Naive thymus-derived CD8-positive, alpha-beta T cell (primary cell): ENCODE measurements at places on chromosomes 3 and 15.

GRCh38 chr3:159950156-159950898 lies 38.3 kb upstream of the IL12A start:
- DNase-seq = no peak

DNA sequence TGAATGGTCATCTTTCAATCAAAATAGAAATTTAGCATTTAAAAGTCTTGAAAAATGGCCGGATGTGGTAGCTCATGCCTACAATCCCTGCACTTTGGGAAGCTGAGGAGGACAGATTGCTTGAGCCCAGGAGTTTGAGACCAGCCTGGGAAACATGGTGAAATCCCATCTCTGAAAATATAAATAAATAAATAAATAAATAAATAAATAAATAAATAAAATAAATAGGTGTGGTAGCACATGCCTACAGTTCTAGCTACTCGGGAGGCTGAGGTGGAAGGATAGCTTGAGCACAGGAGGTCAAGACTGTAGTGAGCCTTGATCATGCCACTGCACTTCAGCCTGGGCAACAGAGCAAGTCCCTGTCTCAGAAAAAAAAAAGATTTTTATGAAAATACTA lies 25.9 kb downstream of the SLC30A4 start:
- no peak for DNase-seq

- no peak for DNase-seq
These were observed 28.2 kb upstream of the ST6GAL1 start for GRCh38 chr3:186902154-186902553.

GRCh38 chr3:171801738-171802589 lies 8.3 kb downstream of the PLD1 start:
- no peak for DNase-seq

DNA sequence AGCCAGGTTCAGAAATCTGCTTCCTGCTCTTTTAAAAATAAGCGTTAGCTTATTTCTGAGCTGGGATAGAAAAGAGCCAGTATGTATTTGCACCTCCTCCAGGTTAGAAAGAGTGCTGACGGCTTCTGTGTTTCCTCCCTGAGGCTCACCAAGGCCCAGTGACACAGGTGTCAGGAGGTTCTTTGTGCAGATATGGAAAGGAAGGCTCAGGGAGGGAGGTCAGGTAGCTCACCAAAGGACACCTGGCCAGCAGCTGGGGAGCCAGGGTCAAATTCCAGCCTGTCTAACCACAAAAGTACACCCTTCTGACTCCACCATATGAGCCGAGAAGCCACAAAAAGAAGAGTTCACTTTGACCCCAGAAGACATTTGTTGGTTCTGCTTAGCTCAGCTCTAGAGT lies 201.0 kb upstream of the WNT5A start:
- no peak for DNase-seq

DNA sequence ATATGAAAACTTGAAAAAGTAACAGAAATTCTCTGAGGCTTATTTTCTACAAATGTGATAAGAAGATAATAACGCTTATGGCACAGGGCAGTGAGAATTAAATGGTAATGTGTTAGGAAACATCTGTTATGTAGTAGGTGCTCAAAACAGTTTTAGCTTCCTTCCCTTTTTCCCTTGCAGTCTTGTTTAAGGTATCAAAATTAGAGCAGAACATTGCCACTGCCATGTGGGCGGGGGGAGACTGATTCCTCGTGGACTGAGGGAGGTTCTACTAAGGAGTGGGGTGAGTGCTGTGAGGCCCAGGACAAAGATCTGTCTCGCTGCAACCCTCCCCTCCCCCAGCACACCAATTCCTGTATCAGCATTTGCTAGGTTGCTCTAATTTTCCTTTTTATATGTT lies 702.4 kb downstream of the TUSC7 start:
- DNase-seq = no peak

GRCh38 chr15:89104172-89104564 lies 15.9 kb downstream of the ABHD2 start:
- no peak for DNase-seq

DNA sequence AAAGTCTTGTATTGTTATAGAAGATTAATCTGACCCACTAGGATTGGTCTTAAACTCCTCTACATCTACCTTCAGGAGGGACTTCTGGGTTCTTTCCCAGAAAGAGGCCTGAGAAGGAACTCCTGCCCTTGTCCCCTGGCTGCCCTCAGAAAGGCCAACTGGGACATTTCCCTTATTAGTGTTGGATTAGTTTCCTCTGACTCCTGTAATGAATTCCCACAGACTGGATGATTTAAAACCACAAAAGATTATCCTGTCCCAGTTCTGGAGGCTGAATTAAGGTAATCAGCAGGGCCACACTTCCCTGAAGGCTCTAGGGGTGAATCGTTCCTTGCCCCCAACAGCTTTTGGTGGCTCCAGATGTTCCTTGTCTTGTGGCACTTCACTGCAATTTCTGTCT lies 102.8 kb upstream of the NMNAT3 start:
- no peak for DNase-seq

DNA sequence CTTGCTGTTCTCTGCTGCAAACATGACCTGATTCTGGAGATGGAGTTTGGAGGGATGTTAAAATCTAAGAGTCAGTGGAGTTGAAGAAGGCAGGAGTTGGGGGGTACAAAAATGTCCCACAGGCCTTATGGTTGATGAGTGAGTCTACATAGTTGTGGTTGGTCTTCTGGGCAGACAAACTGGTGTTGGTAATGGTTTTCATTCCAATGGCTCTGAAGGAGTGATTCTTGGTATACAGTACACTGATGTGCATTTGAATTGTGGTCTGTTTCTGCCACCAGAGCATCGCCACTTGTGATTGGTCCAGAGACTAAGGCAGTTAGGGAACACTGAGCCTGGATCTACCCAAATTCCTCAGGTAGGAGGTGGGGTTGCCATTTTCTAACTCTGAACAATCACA lies 514.1 kb upstream of the CFAP20DC start:
- no peak for DNase-seq

DNA sequence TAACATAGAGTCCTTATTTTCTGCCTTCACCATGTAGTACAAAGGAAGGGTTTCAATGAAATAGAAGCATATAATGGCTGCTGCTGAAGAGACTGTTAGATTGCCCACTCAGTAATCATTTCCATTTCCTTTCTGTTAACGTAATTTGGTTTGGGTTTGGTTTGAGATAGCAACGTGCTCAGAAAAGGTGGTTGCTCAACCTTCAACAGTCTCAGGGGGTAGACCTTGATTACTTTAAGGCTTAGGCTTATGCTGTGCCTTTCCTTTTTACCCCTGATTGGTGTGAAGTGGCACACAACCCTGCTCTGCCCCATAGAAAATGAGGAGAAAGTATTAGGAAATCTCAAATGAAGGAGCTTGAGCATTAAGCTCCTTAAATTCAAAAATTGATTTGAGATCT lies 163.7 kb upstream of the TP63 start:
- DNase-seq = no peak

GRCh38 chr15:101329309-101329863 lies 34.3 kb upstream of the SNRPA1 start:
- DNase-seq = no peak

DNA sequence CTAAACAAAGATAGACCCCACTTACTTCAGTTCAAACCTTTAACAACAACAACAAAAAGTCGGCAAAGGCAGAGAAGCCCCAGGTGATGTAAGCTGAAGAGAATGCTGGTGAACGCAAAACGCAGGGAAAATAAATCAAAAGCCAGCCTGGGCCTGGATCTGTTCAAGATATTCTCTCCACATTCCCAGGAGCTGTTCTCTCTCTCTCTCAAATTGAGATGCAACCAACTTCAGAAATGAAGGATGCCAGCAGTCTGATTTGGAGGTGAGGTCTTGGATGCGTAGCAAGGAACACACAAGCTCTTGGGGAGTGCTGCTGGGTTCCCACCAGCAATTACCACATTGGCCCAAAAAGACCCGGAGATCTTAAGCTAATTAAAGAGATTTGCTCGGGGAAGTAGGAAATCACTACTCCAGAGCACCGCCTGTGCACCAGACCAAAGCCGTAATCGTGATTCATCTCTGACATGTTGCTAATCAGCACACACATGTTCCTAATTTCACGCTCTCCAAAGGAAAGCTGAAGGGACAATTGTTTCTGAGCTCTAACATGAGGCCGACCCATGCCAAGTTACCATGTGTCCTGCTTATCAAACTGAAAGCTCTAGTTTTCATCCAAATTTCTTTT lies 37.1 kb downstream of the IL17RD start:
- no peak for DNase-seq

- DNase-seq = no peak
These were observed 81.1 kb upstream of the FLNB start for GRCh38 chr3:57927166-57927565.

GRCh38 chr3:126811530-126811929 lies 107.5 kb downstream of the CHCHD6 start:
- DNase-seq = no peak

DNA sequence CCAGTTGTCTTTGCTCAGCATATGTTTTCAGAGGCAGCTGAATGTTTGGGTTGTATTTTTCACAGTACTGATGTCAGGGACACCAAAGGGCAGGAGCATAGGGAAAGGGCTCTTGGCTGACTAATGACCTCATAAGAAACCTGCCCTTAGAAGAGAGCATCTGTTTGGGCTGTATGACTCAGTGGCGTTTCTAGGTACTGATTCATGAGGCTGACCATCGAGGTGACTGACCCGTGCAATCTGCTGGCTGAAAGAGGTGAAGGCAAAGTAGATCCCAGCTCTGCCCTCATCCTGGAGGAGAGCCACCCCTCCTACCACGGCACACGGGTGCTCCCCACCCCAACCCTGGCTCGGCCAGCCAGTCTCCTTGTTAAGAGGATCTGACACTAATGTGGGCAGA lies 8.3 kb downstream of the LMCD1 start:
- DNase-seq = no peak

DNA sequence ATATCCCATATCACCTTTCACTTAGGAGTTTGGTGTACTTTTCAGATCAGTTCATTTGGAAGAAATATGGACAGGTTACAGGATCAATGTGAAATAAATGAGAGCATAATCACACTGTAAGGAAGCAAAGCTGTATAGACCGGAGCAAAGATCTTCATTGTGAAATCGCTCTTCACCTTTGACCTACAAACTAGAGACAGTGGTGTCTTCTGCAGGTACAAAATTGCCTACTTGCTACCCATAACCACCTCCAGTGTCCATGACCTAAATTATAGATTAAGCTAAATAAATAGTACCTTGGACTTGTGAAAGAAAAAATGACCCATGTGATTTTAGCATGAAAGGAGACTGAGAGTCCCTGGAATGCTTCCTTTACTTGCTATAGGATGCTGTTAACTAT lies 379.5 kb upstream of the SUCLG2 start:
- no peak for DNase-seq

DNA sequence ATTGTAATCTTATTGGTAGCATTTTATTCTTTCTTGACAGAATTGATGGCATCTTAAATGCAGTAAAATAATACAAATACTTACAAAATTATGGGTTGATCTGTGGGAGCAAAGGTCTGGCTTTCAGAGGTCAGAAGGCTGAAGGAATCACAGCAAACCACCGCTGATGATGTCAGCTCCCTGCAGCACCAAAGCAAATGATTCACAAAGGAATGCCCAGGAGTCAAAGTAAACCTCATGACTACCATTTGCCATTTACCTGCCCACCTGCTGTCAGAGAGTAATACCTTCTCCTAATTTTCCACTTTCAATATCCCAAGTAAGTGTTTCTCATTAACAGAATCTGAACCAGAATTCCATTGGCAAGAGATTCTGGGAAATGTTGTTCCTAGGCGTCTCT lies 46.1 kb downstream of the CPA3 start:
- no peak for DNase-seq

GRCh38 chr15:27527490-27528067 lies 556.6 kb downstream of the GABRG3 start:
- no peak for DNase-seq

- DNase-seq = no peak
These were observed 85.0 kb downstream of the ATP10A start for GRCh38 chr15:25778161-25778560.

- no peak for DNase-seq
These were observed 74.3 kb upstream of the SEC13 start for GRCh38 chr3:10395196-10395595.
